ENCODE measurements at places on chromosomes 2 and 18. TPM values are rescaled to one million over a fixed set of nuclear protein-coding genes. Genes with fewer than 3 reads are reported as not detected.

PLEK gene
- 1.1 TPM for total RNA-seq

GATA6 gene
- total RNA-seq, result 3.4 TPM

FBXO48 gene
- total RNA-seq, result 1.2 TPM

- no peaks in the 10 kb centered on the region for H3K36me3 ChIP-seq
- no peaks in the 10 kb centered on the region for H3K27me3 ChIP-seq
- DNase-seq, result no peak
- H3K27ac ChIP-seq, result no peak overlapping the region
These were observed 164.4 kb downstream of the PDE11A start for GRCh38 chr2:177908182-177908581.

GRCh38 chr2:133685636-133686215 lies 117.5 kb upstream of the NCKAP5 start:
- H3K4me3 ChIP-seq, result no peak overlapping the region
- H3K27ac ChIP-seq, result no peak overlapping the region
- H3K4me1 ChIP-seq, result no peaks in the 10 kb centered on the region
